ENCODE measurements at places on chromosomes 2 and 18.

- DNase-seq, result no peak
Observed at GRCh38 chr2:192124571-192124970, 70.2 kb downstream of the TMEFF2 start.

- no peak for DNase-seq
Observed at GRCh38 chr2:68319398-68320117, at the start of gene CNRIP1. Gene CNRIP1, minus strand, starts transcription at chr2:68319949. Its CDS starts 549 bp downstream, at chr2:68319400.

GRCh38 chr18:11885278-11885947 is 22.7 kb downstream of the MPPE1 start:
- no peak for DNase-seq

DNA sequence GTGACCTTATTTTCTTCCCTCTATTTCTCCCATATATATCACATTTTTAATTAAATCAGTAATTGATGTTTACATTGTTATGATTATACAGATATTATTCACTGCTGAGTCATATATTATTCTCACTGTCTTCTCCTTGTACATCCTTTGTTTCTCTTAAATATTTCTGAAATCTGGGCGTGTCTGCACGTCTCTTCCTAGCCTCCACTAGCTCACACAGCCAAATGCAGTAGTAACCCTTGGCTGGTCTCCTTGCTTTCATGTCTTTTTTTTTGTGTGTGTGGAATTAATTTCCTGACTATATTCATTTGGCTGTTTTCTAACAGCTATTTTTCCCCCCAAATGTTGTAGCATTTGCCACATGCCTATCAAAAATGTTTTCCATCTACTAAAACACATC is 15.8 kb downstream of the CCNYL1 start:
- DNase-seq, result no peak

DNA sequence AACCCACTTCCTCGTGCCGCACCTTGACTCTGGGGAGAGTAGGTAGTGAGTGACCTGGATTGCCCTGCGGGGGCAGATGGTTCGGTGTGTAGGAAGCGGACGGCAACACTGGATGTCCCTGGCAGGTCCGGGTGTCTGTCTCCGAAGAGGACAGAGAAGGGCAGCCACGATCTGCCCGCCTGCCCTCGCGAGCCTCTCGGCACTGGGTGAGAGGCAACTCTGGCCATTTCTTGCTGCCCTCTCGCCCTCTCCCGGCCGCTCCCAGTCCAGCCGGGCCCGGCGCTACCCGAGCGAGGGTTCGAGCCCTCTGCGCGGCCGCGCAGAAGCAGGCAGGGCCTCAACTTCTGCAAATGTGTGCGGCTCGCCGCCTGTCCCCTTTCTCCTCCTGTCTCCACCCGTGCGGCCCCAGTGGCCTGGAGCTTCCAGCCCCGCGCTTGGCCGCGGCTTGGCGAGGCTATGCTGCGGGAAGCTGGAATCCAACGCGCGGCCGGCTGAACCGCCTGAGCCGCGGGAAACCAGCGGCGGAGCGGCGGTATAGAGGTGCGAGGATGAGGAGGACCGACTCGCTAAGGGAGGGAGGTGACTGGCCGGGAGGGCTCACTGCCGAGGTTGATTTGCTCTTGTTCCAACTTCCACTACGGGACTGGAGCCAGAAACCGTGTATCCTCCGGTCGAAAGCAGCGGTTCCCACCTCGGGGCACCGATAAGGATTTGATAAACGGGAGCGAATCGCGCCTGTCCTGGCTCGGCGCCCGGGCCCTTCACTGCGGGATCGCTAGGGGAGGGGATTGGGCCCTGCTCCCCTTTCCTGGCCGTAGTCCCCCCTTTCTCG is 1.5 kb downstream of the EPAS1 start:
- DNase-seq, result no peak

- no peak for DNase-seq
Observed at GRCh38 chr2:112841295-112842044, 4.9 kb upstream of the IL1B start.

DNA sequence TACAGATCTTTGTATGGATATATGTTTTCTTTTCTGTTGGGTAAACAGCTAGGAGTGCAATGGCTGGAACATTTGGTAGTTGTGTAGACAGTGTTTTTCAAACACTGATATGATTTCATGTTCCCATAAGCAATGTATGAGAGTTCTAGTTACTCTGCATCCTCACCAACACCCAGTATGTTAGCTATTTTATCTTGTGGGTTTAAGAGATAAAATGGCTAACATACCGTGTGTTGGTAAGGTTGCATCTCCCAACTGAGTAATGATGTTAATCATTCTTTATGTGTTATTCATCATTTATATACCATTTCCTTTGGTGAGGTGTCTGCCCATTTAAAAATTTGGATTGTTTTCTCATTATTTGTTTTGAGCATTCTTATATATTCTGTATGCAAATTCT is 65.7 kb downstream of the LYPD6B start:
- no peak for DNase-seq

GRCh38 chr2:223474893-223475292 is 127.3 kb downstream of the SCG2 start:
- no peak for DNase-seq

GRCh38 chr2:152387041-152387440 is 52.1 kb downstream of the FMNL2 start:
- DNase-seq, result no peak

DNA sequence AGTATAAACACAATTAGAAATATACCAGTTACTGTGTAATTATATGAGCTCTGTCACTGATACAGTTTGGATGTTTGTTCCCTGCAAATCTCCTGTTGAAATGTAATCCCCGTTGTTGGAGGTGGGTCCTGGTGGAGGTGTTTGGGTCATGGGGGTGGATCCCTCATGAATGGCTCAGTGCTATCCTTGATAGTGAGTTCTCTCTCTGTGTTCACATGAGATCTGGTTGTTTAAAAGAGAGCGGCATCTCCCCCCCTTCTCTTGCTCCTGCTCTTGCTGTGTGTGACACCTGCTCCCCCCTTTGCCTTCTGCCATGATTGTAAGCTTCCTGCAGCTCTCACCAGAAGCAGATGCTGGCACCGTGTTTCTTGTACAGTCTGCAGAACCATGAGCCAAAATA is 24.1 kb downstream of the MTX2 start:
- no peak for DNase-seq

GRCh38 chr2:215917953-215918620 is 95.3 kb downstream of the MREG start:
- no peak for DNase-seq

DNA sequence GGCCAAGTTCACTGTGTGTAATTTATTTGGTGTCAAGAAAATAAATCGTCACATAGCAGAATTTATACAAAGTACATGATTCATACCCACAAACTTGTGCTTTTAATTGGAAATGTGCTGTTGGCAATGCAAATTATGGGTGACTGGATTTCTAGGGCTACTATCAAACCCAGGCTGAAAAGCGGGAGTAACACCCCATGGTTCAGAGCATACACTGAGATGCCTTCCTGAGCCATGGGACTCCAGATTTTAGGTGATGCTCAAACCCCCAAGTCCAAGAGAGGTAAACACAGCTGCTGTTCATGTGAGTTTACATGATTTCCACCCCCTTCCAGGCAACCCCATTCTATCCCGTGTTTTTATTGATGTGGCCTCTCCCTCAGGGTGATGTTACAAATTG is 565.9 kb upstream of the ID2 start:
- DNase-seq, result no peak

DNA sequence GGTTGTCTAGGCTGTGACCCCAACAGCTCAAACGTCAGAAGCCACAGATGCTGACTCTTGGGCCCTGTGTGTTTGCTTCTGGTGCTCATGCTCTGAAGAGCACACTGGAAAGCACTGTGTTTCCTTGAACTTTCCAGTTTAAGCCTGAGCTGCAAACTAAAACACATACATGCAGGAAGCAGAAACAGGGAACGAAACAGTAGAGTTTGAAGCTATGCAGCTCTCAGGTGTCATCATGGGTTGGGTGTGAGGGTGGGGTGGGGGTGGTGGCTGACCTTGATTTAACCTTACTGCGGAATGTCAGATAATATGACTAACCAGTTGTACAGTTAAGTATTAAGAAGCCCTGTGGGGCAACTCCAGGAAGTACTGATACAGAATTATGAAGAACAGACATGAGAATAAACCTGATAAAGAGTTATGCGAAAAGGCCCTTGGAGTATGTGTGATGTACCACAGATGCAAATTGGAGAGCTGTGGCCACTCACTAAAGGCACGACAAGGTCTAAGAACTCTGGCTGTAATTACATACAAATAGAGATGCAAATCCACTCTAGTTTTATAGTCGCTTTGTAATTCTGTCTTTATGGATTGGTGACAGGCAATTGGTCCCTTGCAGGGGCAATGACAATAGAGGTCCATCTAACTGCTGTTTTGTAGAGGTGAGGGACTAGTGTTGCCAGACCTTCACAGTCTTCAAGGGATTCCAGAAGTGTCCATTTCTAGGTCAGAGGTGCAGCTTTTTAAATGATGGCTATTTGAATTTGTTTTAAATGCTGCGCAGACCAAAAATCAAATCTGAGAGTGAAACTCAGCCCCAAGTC is 273.1 kb downstream of the NAPG start:
- DNase-seq, result no peak

- no peak for DNase-seq
Observed at GRCh38 chr18:33239298-33239697, 201.2 kb downstream of the CCDC178 start.

DNA sequence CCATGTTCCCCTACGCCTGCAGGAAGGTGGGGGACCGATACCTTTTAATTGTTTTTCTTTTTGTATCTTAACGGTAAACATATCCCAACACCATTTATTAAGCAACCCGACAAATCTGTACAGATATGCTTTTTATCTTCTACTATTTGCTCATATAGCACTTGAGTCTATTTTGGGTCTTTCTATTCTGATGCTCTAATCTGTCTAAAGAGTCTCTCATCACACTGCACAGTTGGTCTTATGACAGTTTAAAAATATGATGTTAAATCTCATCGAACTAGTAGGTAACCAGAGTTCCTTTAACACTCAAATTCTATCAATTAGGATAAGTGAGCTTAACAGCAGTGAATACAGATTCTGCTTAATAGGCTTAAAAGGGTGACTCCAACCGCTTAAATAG is 111.6 kb downstream of the SOCS6 start:
- no peak for DNase-seq

DNA sequence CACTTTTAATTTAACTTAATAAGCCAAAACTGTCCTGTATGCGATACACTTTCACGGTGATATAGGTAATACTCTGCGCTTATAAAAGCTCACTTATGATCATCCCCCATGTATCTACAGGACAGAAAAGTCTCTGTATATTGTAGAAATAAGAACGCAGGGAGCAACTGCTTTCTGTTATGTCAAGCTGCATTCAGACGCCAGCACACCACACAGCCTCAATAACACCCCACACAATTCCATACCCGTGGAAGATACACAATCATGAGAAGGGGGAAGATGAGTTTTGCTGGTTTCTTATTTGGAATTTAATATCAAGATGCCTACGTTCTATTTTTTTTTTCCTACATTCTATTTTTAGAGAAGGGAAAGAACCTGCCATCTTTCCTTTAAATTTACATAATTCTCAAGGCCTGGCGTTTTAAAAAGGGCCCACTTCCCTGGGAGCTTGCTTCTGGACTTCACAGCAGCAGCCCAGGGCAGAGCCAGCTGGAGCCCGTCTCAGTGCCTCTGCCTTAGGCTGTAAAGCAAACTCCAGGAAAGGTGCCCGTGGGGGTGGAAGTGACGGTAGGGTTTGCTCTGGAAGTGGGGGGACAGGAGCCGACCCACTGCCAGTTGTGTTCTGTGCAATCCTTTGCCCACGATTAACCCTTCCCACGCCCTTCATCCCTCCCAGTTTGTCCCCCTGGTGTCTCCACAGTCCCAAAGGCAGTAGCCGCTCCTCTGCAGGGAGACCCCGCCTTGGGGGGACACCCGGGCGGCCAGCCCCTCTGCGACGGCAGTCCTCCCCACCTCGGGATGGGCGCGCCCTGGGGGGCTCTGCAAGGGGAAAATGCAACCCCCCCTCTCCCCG is 5.3 kb downstream of the PTGR3 start:
- DNase-seq, result no peak

DNA sequence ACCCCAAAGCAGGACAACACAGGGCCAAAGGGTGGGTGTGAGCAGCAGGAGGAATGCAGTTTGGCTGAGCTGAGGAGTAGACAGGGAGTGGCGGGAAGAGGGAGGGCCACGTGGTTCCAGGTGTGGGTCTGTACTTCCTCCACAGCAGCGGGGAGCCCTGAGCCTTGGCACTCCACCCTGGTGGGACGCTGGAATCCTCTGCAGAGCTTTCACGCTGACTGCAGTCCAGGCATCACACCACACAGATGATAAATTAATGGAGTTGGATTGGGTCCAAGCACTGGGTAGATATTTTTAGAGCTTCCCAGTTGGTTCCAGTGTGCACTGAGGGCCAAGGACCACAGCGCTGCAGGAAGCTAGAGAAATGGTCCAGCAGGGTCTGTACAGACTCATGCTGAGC is 67.0 kb upstream of the TMEM200C start:
- no peak for DNase-seq

DNA sequence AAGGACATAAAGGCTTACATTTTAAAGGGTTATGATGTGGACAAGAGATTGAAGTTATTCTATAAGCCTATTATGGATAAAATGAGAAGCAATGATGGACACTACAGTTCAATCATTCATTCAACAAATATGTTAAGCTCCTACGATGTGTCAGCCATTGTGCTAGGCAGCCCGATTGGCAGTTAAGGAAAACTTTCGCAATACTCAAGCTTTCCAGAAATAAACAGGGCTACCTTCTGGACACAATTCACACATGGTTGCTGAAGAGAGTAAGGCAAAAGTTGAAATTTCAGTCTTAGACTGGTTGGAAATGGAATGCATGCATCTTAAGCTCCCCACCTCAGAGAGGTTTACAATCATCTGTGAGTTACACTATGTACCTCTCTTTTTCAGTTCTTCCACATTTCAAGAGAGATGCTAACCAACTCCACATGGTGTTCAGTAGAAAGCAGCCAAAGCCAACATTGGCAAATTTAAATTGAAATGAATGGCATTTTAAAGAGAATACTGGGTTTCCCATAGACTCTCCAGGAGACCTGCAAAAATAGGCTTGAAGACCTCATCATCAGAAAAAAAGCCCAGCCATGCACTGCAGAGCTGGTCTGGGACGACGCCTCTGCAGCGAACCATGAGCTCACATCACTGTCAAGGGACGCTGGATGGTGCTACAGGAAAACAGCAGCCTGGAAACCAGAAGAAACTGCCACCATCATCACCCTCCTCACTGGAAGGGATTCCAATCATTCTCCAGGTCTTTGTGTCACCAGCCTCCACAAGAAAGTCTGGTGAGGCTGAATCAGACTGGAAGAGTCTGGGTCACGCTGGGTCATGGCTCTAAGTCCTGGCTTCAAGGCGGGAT is 276.3 kb downstream of the AFF3 start:
- no peak for DNase-seq

Measured in stimulated activated CD4-positive, alpha-beta T cell treated with anti-CD3 and anti-CD28 coated beads, Interleukin-1b, Interleukin-23, amount 100 ng/mL, for 1 hour (primary cell).